ENCODE measurements at places on chromosomes 5 and 9. TPM values are rescaled to one million over a fixed set of nuclear protein-coding genes. Genes with fewer than 3 reads are reported as not detected.

GRCh38 chr5:181188700-181189362 is 16.2 kb downstream of the TRIM7 start:
- DNase-seq: peak; percentile 91
- H3K27ac ChIP-seq: peak overlapping the region; percentile 97
- peaks cover 5% of the 10 kb centered on the region for H3K36me3 ChIP-seq
- peak overlapping the region; percentile 98 for H3K4me3 ChIP-seq
- peaks cover 44% of the 10 kb centered on the region for H3K4me1 ChIP-seq

DNA sequence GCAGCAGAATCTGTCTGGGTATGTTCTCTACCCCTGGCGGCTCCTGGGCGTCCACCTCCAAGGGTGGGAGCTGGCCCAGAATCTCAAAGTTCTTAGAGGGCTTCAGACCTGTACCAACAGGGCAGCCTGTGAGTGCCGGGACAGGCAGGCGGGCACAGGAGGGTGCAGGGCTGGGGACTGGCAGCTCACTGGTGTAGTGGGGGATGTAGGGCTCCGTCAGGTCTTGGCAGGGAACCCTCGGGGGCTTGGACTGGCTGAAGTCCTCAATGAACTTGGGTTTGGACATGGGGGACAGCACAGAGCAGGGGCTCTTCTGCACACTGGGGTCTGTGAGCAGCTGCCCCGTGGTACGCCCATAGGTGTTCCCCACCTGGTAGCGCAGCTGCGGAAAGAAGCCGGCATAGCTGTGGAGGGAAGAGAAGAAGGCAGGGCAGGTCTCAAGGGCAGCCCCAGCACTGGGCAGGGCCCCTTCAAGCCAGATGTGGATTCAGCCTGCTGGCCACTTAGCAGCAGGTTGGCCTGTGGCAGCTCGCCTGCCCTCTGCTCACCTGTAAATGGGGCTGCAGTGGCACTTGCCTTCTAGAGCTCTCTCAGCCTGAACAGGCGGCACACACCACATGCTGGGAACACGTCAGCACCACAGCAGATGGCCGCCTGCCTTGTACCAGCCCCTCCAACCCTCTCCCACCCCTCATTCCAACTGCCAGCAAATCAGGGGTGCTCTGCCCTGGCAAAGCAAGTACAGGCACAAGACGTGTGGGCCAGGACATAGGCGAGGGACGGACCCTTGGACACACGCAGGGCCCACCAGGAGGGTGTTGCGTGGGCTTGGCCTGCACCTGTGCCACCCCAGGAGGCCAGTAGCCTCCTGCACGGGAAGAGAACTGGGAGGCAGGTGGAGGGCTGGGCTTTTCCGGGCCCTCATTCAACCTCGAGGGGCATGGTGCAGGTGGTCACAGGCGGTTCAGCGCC is 4.6 kb downstream of the TUBB4B start:
- H3K27me3 ChIP-seq: no peaks in the 10 kb centered on the region
- peaks cover 21% of the 10 kb centered on the region for H3K36me3 ChIP-seq
- DNase-seq: no peak

The GARIN3 gene
- total RNA-seq: not detected

DNA sequence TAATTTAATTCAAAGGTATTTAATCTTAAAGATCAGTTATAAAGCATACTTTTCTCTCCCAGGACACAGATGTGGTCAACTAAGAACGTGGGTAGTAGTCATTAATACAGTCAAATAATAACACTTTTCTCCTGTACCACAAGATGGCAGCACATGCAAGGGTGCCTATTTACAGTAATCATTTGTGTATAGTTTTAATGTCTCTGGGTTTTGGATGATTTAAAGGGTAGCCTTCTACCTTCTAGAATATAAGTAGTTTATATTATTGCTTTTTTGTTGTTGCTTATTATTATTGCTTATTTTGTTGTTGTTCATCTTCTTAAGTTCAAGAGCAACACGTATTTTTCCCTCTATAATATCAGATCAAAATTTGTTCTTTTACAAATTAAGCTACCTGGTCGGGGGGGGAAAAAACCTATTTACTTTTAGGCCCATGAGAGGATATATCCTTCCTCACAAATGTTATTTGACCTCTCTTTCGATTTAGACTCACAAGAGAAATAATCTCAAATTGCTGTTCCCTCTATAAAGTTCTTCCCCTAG is 59.6 kb upstream of the SLC27A6 start:
- peaks cover 3% of the 10 kb centered on the region for H3K27me3 ChIP-seq
- no peaks in the 10 kb centered on the region for H3K36me3 ChIP-seq
- no peaks in the 10 kb centered on the region for H3K4me1 ChIP-seq
- H3K27ac ChIP-seq: no peak overlapping the region
- peak; percentile 42 for DNase-seq

- peaks cover 7% of the 10 kb centered on the region for H3K36me3 ChIP-seq
- peaks cover 23% of the 10 kb centered on the region for H3K4me1 ChIP-seq
- DNase-seq: no peak
- H3K27me3 ChIP-seq: peaks cover 2% of the 10 kb centered on the region
- H3K27ac ChIP-seq: no peak overlapping the region
- H3K4me3 ChIP-seq: no peak overlapping the region
These were observed 2.7 kb upstream of the RAPGEF6 start for GRCh38 chr5:131637694-131638093.

GRCh38 chr5:117748336-117748735 is 1173.7 kb upstream of the SEMA6A start:
- H3K36me3 ChIP-seq: no peaks in the 10 kb centered on the region
- no peaks in the 10 kb centered on the region for H3K4me1 ChIP-seq
- H3K27me3 ChIP-seq: no peaks in the 10 kb centered on the region
- H3K4me3 ChIP-seq: no peak overlapping the region
- no peak overlapping the region for H3K27ac ChIP-seq
- DNase-seq: no peak

The SPINK6 gene
- total RNA-seq: not detected

GRCh38 chr9:94586814-94587213 is 6.8 kb downstream of the FBP2 start:
- H3K36me3 ChIP-seq: no peaks in the 10 kb centered on the region
- H3K4me1 ChIP-seq: peaks cover 8% of the 10 kb centered on the region
- no peak overlapping the region for H3K27ac ChIP-seq
- H3K4me3 ChIP-seq: peak overlapping the region; percentile 7
- no peak for DNase-seq

DNA sequence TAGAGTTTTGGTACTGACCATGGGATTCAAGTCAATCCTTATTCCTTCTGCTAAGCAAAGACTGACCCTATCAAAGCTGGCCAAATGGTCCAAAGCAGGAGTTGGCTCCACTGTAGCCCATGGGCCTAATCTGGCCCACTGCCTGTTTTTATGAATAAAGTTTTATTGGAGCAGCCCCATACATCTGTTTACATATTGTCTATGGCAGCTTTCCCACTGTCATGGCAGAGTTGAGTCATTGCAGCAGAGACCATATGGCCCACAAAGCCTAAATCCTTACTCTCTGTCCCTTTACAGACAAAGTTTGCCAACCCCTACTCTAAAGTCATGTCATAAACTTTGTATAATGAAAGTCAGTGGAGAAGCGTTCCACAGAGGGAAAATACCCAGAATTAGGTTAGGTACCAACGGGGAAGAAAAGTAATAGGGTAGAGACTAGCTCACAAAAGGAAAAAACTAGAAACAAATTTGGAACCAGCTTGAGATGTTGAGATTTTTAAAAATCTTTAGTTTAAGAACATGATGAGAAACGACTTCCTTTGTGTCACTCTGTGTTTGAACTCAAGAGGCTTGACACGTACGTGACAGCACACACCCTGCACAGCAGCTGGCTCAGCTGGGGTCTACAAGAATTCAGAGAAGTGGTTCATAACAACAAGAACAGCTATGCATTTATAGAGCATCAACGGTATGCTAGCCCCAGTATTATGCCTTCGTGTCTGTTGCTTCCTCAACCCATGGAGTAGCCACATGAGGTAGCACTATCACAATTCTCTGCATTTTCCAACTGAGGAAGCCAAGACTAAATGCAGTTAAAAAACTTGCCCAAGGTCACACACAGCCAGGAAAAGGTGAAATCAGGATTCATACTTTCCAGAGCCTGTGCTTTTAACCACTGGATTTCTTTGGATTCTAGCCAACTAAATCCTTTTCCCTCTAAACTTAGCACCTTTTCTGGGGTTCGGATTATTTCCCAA is 198.9 kb upstream of the WWC1 start:
- H3K27ac ChIP-seq: no peak overlapping the region
- no peak for DNase-seq
- H3K4me1 ChIP-seq: no peaks in the 10 kb centered on the region
- no peak overlapping the region for H3K4me3 ChIP-seq

GRCh38 chr5:179827680-179828079 is 7.0 kb downstream of the SQSTM1 start:
- H3K36me3 ChIP-seq: peaks cover 74% of the 10 kb centered on the region
- peaks cover 21% of the 10 kb centered on the region for H3K4me1 ChIP-seq
- H3K4me3 ChIP-seq: no peak overlapping the region
- DNase-seq: no peak
- H3K27me3 ChIP-seq: no peaks in the 10 kb centered on the region

- no peak overlapping the region for H3K4me3 ChIP-seq
- H3K27me3 ChIP-seq: no peaks in the 10 kb centered on the region
- peaks cover 6% of the 10 kb centered on the region for H3K36me3 ChIP-seq
- H3K4me1 ChIP-seq: peaks cover 65% of the 10 kb centered on the region
These were observed 21.7 kb downstream of the FAM78A start for GRCh38 chr9:131254626-131255025.

DNA sequence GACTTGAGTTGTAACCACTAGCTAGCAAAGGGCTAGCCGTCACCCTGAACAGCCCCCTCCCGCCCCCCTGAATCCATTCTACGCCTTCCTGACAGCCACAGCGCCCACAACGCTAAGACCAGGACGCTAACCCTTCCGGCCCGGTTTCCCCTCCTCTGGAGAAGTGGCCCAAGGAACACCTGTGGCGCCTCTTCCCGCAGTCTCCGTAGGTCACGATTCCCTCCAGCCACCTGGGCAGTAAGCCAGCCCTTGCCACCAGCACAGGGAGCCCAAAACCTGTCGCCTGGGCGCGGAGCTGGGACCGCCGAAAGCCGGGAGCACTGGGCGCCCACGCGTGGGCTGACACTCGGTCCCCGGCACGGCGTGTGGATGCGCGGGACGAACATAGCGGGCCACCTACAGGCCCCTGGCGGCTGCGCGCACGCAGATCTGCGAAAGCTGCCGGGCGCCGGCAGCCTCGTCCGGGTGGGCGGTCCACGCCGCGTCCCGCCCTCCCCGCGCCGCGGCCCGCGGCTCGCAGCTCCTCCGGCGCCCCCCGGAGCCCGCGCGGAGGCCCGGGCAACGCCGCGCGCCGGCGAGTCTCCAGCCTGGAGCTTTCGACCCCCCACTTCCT is 596 bp downstream of the IRF1 start:
- H3K27ac ChIP-seq: peak overlapping the region; percentile 91
- H3K4me3 ChIP-seq: peak overlapping the region; percentile 95
- peaks cover 68% of the 10 kb centered on the region for H3K4me1 ChIP-seq
- DNase-seq: peak; percentile 67

DNA sequence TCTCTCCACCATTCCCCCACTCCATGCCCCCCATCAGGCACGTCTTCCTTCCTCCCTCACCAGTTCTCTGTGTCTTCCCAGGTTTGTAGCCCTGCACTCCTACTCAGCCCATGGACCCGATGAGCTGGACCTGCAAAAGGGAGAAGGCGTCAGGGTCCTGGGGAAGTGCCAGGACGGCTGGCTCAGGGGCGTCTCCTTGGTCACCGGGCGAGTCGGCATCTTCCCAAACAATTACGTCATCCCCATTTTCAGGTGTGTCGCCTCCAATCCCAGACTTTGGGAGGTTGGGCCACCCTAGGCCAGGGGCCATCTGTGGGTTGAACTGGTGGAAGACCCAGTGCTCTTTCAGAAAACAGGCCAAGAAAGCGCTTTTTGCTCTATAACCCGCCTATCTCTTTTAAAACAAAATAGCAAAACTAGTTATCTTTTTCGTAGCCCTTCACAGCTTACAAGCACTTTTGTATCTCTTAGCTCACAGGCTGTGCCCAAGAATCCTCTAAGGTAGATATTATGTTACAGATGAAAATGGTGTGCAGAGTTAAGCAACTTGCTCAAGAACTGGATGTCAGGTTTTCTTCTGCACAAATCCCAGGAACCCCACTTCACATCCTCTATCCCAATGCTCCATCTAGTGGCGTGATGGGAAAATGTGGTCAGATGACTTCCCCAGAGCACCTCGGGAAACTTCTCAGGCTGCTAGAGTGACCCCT is 56.2 kb downstream of the PLAC8L1 start:
- H3K36me3 ChIP-seq: no peaks in the 10 kb centered on the region
- H3K27ac ChIP-seq: no peak overlapping the region
- DNase-seq: no peak
- H3K4me1 ChIP-seq: no peaks in the 10 kb centered on the region
- H3K27me3 ChIP-seq: peaks cover 16% of the 10 kb centered on the region
- no peak overlapping the region for H3K4me3 ChIP-seq

DNA sequence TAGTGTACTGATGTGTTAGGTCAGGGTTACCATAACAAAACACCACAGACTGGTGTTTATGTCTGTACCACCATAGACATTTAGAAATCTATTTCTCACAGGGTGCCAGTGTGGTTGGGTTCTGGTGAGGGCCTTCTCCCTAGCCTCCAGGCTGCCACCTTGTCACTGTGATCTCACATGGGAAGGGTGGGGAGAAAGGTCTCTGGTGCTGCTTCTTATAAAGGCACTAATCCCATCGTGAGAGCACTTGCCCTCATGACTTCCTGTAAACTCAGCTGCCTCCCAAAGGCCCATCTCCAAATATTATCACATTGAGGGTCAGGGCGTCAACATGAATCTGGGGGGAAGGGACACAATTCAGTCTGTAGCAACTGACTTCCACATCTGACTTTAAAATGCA is 49.8 kb downstream of the PIK3R1 start:
- peaks cover 66% of the 10 kb centered on the region for H3K4me1 ChIP-seq
- no peak overlapping the region for H3K4me3 ChIP-seq
- no peak for DNase-seq
- peaks cover 6% of the 10 kb centered on the region for H3K36me3 ChIP-seq
- no peak overlapping the region for H3K27ac ChIP-seq

GRCh38 chr5:200985-201384 is 9.7 kb downstream of the LRRC14B start:
- DNase-seq: no peak
- H3K27ac ChIP-seq: no peak overlapping the region
- no peaks in the 10 kb centered on the region for H3K27me3 ChIP-seq
- no peaks in the 10 kb centered on the region for H3K4me1 ChIP-seq

- peaks cover 4% of the 10 kb centered on the region for H3K27me3 ChIP-seq
- no peak overlapping the region for H3K4me3 ChIP-seq
- no peak for DNase-seq
- H3K27ac ChIP-seq: no peak overlapping the region
- H3K4me1 ChIP-seq: no peaks in the 10 kb centered on the region
These were observed 82.7 kb upstream of the NEURL1B start for GRCh38 chr5:172558076-172558976.

DNA sequence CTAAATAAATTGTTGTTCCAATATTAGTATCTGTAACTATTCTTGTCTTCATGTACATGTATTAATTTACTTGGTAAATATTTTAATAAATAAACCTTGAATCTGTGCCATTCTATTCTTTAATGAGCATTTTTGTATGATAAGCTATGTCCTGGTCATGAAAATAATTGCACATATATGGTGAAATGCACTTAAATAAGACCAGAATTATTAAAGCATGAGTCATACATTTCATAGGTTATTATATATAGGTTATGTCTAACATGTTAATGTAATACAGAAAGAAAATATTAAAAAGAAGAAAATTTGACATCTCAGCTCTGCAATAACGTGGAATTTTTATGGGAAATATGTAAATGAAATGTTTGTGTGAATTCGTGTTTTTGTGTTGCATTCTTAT is 1168.1 kb downstream of the TAF11L14 start:
- H3K4me3 ChIP-seq: no peak overlapping the region
- no peak overlapping the region for H3K27ac ChIP-seq
- peaks cover 3% of the 10 kb centered on the region for H3K27me3 ChIP-seq
- no peak for DNase-seq
- H3K4me1 ChIP-seq: no peaks in the 10 kb centered on the region
- H3K36me3 ChIP-seq: no peaks in the 10 kb centered on the region

- no peaks in the 10 kb centered on the region for H3K4me1 ChIP-seq
- DNase-seq: no peak
- no peaks in the 10 kb centered on the region for H3K36me3 ChIP-seq
- H3K4me3 ChIP-seq: no peak overlapping the region
These were observed 235.5 kb downstream of the TMEM161B start for GRCh38 chr5:88033191-88033590.

Measured in activated CD8-positive, alpha-beta memory T cell treated with anti-CD3 and anti-CD28 coated beads, Interleukin-2, amount 10 ng/mL, durations not matched to agents 7 days and 5 days (primary cell).